ENCODE measurements at places on chromosomes 1 and 21. TPM values are rescaled to one million over a fixed set of nuclear protein-coding genes. Genes with fewer than 3 reads are reported as not detected.

GRCh38 chr1:198265073-198265661, 108.4 kb downstream of the NEK7 start:
- H3K27me3 ChIP-seq: no peaks in the 10 kb centered on the region
- H3K36me3 ChIP-seq: no peaks in the 10 kb centered on the region
- no peak overlapping the region for H3K4me3 ChIP-seq
- peak; percentile 22 for DNase-seq

DNA sequence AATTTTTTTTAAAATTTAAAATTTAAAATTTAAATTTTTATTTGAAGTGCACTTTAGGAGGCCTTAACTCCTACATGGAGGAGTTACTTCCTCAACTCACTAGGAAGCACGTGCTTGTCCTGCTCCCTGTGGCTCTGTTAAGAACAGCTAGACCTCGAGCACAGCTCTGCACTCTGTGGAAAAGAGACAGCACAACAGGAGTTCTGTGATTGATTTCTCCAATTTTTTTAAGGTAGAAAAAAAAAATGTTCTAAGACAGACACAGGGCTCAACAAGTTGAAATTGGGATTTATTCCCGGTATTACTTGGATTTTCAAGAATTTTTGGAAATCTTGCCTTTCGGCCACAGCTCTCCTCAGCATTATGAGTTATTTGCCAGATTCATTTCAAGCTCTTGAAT, 356.6 kb upstream of the LYPLAL1 start:
- no peak overlapping the region for H3K4me3 ChIP-seq
- H3K27me3 ChIP-seq: no peaks in the 10 kb centered on the region
- no peaks in the 10 kb centered on the region for H3K36me3 ChIP-seq
- H3K27ac ChIP-seq: no peak overlapping the region

DNA sequence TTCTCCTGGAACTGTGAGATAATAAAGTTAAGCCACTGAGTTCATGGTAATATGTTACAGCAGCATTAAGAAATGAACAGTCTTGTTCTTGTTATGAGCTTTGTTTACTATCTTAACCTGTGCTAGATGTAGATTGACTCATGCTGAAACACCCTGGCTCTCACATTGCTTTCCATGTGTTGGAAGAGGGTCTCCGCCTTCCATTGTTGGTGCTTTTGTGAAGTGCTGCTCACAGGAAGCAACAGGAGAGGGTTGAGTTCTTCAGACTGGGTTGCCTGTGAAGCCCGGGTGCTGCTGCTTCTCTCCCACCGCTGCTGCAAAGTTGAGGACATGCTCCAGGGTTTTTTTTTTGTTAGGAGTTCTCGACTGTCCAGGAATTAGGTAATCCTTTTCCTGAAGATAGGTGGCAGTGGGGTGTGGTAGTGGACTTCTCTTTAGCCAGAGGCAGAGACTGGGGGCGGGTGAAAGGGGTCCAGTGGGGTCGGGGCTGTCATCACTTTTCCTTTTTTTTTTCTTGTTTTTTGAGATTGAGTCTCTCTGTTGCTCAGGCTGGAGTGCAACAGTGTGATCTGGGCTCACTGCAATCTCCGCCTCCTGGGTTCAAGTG, 28.7 kb upstream of the HMGN1 start:
- H3K27ac ChIP-seq: no peak overlapping the region
- DNase-seq: peak; percentile 31
- no peaks in the 10 kb centered on the region for H3K27me3 ChIP-seq
- H3K4me1 ChIP-seq: peaks cover 6% of the 10 kb centered on the region
- no peaks in the 10 kb centered on the region for H3K36me3 ChIP-seq
- H3K4me3 ChIP-seq: no peak overlapping the region

DNA sequence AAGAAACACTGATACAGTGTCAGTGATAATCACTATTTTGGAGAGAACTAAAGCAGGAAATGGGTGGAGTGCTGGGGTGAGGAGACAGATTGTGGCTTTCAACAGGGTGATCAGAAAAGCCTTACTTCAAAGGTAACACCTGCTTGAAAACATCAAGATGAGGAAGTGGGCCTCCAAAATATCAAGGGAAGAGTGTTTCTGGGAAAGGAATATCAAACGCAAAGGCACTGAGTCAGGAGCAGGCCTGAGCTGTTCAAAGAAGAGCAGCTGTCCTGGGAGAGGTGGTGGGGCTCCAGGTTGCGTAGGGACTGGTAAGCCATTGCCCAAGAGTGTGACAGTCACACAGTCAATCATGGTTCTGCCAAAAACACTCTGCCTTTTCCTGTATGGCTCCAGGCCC, 47.1 kb upstream of the ATP1A1 start:
- no peaks in the 10 kb centered on the region for H3K36me3 ChIP-seq
- no peaks in the 10 kb centered on the region for H3K27me3 ChIP-seq
- H3K4me1 ChIP-seq: no peaks in the 10 kb centered on the region
- no peak for DNase-seq

- DNase-seq: no peak
- no peak overlapping the region for H3K4me3 ChIP-seq
- no peaks in the 10 kb centered on the region for H3K27me3 ChIP-seq
- no peaks in the 10 kb centered on the region for H3K36me3 ChIP-seq
- no peak overlapping the region for H3K27ac ChIP-seq
These were observed 402.7 kb upstream of the DAB1 start for GRCh38 chr1:57826535-57826934.

DNA sequence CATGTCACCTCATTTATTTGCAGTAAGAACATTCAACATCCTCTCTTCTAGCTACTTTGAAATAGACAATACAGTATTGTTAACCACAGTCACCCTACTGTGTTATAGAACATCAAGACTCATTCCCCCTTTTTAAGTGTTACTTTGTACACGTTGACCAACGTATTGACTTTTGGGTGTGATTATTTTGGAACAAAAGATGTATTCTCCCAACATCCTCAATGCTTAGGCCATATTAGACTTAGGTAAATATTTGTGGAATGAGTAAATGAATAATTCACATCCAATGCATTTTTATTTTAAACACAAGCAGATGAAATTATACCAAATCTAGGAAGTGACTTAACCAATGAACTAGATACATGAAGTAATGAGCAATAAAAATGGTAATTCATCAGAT, 296.6 kb downstream of the CHRM3 start:
- H3K27me3 ChIP-seq: no peaks in the 10 kb centered on the region
- H3K36me3 ChIP-seq: no peaks in the 10 kb centered on the region
- H3K27ac ChIP-seq: no peak overlapping the region
- no peaks in the 10 kb centered on the region for H3K4me1 ChIP-seq
- DNase-seq: no peak

GRCh38 chr1:68255301-68255700, 23.0 kb upstream of the WLS start:
- no peaks in the 10 kb centered on the region for H3K4me1 ChIP-seq
- no peaks in the 10 kb centered on the region for H3K27me3 ChIP-seq
- no peak for DNase-seq
- H3K4me3 ChIP-seq: no peak overlapping the region
- H3K36me3 ChIP-seq: no peaks in the 10 kb centered on the region
- no peak overlapping the region for H3K27ac ChIP-seq

DNA sequence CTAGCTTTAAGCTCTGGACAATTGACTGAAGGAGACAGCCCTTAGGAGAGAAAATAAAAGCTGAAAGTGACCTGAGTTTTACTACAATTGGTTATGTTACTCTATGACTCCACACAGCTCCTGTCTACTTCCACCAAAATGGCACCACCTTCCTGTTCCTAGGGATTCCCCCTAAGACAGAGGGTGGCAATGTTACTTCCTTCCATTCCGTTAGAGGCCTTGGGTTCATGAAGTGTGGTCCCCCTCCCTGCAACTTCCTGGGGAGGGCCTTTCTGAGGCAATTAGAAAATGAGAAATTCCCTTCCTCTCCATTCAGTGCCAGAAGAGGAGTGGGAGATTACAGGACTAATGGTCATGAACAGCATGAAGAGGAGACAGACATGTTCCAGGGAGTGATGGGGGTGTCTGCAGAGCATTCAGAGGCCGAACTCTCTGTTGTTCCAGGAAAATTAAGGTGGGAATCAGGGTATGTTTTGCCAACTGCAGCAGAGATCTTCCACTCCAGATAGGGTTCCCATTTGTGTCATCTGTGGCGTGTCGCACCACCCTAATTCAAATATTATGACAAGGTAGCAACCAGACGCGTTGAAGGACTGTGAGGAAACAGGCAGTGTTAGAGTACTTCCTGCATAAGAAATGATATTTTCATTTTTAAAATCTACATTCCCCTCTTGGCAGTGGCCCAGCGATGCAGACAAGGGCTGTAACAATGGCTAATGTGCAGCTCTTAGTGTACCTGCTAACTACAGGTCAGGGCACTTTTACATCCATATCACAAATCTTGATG, 53.1 kb upstream of the TRIM67 start:
- no peak overlapping the region for H3K27ac ChIP-seq
- no peaks in the 10 kb centered on the region for H3K4me1 ChIP-seq
- H3K36me3 ChIP-seq: no peaks in the 10 kb centered on the region
- no peaks in the 10 kb centered on the region for H3K27me3 ChIP-seq
- no peak overlapping the region for H3K4me3 ChIP-seq

DNA sequence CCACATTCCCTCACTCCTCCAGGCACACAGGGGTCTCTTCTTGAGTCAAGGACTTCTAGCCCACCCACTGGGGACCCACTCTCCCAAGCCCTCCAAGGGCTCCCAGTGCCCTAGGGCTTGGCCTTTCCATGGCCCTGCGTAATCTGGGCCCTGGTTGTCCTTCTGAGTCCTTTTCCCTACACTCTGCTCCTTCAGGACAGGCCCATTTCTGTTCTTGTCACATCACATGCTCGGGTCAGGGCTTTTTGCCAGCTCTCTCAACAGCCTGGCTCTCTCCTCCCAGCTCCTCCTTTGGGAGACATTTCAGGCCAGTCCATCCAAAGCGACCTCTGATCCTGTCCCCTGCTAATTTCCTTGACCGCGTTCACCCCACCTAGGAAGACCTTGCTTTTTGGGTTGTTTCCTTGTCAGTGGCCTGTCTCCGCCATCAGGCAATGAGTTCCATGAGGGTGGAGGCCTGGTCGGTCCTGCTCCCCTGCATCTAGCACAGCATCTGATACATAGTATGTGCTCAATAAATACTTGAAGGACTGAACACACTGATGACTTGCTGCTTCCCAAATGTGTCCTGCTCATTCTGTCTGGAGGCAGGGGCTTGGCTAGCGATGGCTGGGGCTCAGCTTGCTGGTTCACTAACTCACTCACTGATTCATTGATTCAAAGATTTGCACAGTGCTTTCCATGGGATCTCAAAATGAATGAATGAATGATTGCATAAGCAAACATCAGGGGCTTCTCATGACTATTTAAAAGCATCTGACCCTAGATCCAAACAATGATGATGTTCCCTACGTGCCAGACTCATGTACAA, 44.8 kb downstream of the DHRS3 start:
- H3K27me3 ChIP-seq: no peaks in the 10 kb centered on the region
- no peaks in the 10 kb centered on the region for H3K4me1 ChIP-seq
- no peak for DNase-seq
- H3K27ac ChIP-seq: no peak overlapping the region
- 0 out of 2 replicates have a peak, but pooled peaks cover 5% of the 10 kb centered on the region for H3K36me3 ChIP-seq

- no peak overlapping the region for H3K27ac ChIP-seq
- H3K27me3 ChIP-seq: no peaks in the 10 kb centered on the region
- H3K36me3 ChIP-seq: no peaks in the 10 kb centered on the region
- no peak for DNase-seq
These were observed 173.8 kb downstream of the DAB1 start for GRCh38 chr1:57250021-57250420.

- no peaks in the 10 kb centered on the region for H3K36me3 ChIP-seq
- DNase-seq: no peak
- no peak overlapping the region for H3K4me3 ChIP-seq
- no peaks in the 10 kb centered on the region for H3K4me1 ChIP-seq
These were observed 6.2 kb downstream of the HPCAL4 start for GRCh38 chr1:39685071-39685470.

DNA sequence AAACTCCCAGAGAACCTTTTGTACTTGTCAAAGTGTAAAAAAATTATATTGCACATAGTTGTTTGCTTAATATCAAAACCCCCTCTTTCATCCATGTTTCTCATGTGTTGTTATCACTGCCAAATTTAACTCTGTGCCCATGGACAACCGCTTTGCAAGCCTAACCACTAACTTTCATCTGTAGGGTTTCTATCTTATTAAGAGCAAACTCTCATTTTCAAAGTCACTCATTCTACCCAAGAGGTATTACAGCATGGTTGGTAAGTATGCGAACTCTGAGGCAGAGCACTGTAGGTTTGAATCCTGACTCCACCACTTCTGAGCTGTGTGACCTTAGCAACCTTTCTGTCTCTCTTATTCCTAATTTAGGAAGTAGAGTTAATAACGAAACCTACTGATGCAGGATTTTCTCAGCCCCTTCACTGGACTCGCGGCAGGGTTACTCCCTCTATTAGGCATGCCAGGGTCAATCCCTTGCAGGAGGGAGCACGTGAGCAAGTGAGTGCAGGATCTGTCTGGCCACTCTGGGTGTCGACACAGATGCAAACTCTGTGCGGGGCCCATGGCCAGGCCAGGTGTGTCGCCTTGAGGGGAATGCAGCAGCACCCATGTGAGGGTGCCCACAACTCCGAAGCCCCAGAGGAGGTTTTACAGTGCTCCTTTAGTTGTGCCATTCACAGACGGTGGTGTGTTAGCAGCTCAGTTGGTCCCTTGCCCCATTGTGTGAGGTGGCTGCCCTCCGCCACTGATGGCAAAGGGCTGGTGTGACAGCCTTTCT, 361.5 kb upstream of the ADGRL2 start:
- H3K27me3 ChIP-seq: no peaks in the 10 kb centered on the region
- DNase-seq: no peak
- H3K27ac ChIP-seq: no peak overlapping the region
- H3K4me1 ChIP-seq: no peaks in the 10 kb centered on the region
- no peaks in the 10 kb centered on the region for H3K36me3 ChIP-seq

DNA sequence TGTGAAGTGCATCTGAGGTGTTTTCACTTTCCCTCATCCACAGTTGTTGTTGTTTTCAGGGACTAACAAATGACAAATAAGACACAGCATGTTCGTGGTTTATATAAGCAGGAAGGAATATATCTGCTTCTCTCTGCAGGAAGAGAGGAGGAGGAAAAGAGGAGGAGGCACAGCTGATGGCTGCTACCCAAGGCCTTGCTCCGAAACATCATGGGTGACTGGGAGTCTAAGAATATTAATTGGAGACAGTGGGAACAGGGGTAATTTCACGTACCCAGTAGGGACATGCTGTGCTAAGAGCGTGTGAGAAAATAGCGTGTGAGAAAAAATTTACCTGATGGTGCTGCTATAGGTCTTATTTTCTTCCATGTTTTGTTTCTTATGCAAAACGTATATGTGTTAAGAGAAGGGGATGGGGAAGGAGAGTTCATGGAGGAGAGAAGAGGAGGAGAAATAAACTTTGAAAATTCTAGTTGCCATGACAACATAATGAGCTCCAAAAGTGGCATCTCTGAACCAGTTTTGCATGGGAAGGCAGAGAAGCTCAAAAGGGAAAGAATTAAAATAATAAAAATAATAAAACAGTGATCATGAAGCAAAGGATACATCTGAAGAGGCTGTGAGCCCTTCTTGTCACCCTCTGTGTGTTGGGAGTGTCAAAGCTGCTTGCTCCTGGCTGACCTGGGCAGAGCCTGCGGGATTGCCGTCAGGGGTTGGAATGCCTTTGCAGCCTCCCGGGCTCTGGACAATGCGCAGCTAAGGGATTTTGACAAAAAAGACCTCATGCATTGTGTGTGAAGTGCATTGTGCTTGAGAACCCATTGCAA, 192.0 kb downstream of the CACNA1E start:
- H3K4me1 ChIP-seq: peaks cover 6% of the 10 kb centered on the region
- H3K27ac ChIP-seq: no peak overlapping the region
- no peak overlapping the region for H3K4me3 ChIP-seq

- H3K36me3 ChIP-seq: no peaks in the 10 kb centered on the region
- H3K27me3 ChIP-seq: peaks cover 22% of the 10 kb centered on the region
- H3K4me1 ChIP-seq: peaks cover 46% of the 10 kb centered on the region
- DNase-seq: peak; percentile 95
- peak overlapping the region; percentile 51 for H3K4me3 ChIP-seq
These were observed 12.1 kb upstream of the NES start for GRCh38 chr1:156689035-156689952.

Gene AK2
- total RNA-seq: 165 TPM

Gene CFHR2
- total RNA-seq: not detected

Gene PROX1
- total RNA-seq: 0.39 TPM

Gene LENEP
- total RNA-seq: 1.5 TPM

Gene HMCN1
- 8.7 TPM for total RNA-seq

Gene SPRR2E
- not detected for total RNA-seq
